ENCODE measurements at places on chromosomes 6 and 20. TPM values are rescaled to one million over a fixed set of nuclear protein-coding genes. Genes with fewer than 3 reads are reported as not detected.

DNA sequence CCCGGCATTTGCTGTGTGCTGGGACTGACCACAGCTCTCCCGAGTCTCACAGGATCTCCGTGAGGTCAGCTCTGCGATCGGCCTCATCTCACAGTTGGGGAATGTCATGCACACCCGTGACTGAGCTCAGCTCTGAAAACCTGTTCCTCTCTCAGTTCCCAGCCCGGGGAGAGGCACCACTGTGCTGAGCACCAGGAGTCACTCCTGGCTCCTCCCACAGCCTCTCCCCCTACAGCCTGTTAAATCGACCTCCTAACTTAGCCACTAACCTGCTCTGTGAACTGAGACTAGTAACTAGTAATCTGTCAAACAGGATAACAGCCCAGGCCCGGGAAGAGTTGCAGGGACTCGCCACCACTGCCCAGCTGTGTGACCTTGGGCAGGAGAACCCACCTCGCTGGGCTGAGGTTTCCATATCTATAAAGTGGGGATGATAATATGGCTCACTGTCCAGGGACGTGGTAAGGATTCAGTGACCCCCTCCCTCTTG, 20.1 kb upstream of the NOL4L start:
- DNase-seq, result no peak
- H3K36me3 ChIP-seq, result no peaks in the 10 kb centered on the region
- no peak overlapping the region for H3K27ac ChIP-seq
- H3K4me3 ChIP-seq, result no peak overlapping the region

TPBG gene
- 0.07 TPM for total RNA-seq

RBPJL gene
- total RNA-seq, result not detected

GRCh38 chr6:143952947-143953701, 54.9 kb downstream of the PLAGL1 start:
- H3K27me3 ChIP-seq, result no peaks in the 10 kb centered on the region
- no peak overlapping the region for H3K27ac ChIP-seq
- no peaks in the 10 kb centered on the region for H3K36me3 ChIP-seq
- H3K4me1 ChIP-seq, result no peaks in the 10 kb centered on the region

DNA sequence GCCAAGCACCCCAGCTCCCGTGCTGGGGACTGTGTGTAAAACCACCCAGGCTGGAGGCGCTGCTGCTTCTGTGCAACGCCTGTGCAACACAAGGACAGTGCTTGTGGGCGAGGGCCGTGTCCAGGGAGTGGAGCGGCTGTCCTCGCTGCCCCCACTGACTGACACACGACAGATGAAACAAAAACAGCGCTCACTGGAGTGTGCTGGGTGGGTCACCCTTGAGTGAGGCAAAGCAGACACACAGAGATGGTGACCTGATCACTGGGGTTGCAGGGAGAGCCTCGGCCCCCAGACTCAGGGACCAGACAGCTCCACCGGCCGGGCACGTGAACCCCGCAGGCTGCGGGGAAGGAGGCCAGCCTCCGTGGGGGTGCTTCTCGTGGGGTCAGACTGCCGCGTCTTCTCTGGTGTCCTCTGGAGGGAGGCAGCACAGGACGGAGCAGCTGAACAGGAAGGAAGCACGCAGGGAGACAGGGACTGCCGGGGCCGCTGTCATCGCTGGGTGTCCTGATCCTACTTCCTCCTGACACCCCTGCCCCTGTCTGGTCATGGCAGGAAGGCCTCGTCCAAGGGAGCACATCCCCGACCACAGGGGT, 75.9 kb upstream of the CST7 start:
- H3K27ac ChIP-seq, result no peak overlapping the region
- H3K4me1 ChIP-seq, result no peaks in the 10 kb centered on the region
- H3K27me3 ChIP-seq, result no peaks in the 10 kb centered on the region
- H3K36me3 ChIP-seq, result no peaks in the 10 kb centered on the region

DNA sequence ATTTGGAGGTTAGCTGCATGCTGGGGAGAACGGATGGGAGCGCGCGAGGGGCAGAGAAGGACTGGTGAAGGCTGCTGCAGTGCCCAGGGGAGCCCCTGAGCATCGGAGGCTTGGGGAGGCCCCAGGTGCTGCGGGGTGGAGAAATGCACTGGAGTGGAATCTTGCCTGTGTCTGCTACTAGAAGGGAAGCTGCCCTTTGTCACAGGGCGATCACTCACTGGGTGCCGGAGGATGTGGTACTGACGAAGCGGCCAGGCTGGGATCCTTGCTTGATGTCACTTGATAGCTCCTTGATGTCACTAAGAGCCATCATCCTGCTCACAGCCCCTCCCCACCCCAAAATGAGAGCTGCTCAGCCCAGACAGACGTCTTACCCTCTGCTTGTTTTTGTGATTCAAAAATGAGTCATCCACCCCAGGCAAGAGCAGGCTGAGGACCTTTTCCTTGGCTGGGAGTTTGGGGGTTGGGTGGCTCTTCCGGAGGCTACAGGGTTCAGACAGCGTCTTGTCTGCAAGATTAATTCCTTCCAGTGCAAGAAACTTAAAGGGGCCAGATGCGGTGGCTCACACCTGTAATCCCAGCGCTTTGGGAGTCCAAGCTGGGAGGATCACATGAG, 62.6 kb upstream of the PMEPA1 start:
- peaks cover 12% of the 10 kb centered on the region for H3K4me1 ChIP-seq
- peak; percentile 37 for DNase-seq
- H3K27ac ChIP-seq, result no peak overlapping the region
- H3K4me3 ChIP-seq, result no peak overlapping the region
- H3K27me3 ChIP-seq, result peaks cover 15% of the 10 kb centered on the region
- no peaks in the 10 kb centered on the region for H3K36me3 ChIP-seq

PRICKLE4 gene
- total RNA-seq, result 0.29 TPM

DNA sequence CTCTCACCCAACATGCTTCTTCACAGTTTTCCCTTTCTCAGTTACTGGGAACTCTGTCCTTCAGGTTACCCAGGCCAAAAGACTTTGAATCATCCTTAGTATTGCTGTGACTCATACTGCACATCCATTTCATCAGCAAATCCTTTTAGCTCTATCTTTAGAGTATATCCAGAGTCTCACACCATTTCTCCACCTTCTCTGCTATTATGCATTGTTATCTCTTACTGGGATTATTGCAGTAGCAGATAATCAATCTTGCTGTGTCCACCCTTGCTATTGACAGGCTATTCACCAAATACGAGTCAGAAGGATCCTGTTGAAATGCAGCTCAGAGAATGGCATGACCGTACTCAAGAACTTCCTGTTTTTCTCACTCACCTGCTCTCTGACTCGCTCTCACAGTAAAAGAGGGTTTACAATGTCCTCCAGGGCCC, 57.3 kb downstream of the BCKDHB start:
- no peak overlapping the region for H3K27ac ChIP-seq
- no peak overlapping the region for H3K4me3 ChIP-seq
- no peaks in the 10 kb centered on the region for H3K4me1 ChIP-seq
- H3K27me3 ChIP-seq, result no peaks in the 10 kb centered on the region
- peaks cover 4% of the 10 kb centered on the region for H3K36me3 ChIP-seq

DNA sequence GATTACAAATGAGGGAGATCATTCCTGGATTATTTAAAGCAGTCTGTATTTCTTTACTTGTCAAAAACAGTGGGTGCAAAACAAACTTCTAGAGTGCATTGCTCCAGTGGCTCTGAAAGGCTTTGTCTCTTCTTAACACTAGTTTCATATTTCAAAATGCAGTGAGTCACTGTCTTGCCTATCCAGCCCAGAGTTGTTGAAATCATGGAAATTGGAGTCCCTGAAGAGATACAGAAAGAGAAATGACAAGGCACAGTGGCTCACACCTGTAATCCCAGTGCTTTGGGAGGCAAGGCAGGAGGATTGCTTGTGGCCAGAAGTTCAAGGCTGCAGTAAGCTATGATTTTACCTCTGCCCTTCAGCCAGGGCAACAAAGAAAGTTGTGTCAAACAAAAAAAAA, 11.3 kb downstream of the SLC2A12 start:
- no peak overlapping the region for H3K27ac ChIP-seq
- no peak for DNase-seq
- peaks cover 8% of the 10 kb centered on the region for H3K27me3 ChIP-seq
- peaks cover 2% of the 10 kb centered on the region for H3K36me3 ChIP-seq
- H3K4me1 ChIP-seq, result peaks cover 11% of the 10 kb centered on the region

DNA sequence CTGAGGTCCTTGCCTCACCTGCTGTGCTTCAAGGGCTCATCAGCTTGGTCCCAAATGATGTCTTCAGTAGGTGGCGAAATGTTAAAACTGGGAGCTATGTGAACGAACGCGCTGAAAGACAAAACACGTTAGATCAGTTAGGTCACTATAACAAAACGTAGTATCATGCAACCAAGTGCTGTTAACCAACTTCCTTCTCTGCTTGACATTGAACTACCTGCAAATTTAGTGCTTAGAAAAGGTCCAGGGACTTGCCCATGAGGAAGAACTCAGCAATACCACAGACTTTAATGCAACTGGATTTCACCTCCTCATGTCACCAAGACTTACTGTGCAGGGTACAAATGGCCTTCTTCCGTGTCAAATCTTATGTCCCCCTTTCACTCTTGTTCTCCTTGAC, 24.8 kb downstream of the BACH2 start:
- peaks cover 83% of the 10 kb centered on the region for H3K4me1 ChIP-seq
- H3K36me3 ChIP-seq, result peaks cover 24% of the 10 kb centered on the region
- H3K27ac ChIP-seq, result peak overlapping the region; percentile 54
- H3K4me3 ChIP-seq, result peak overlapping the region; percentile 69

DNA sequence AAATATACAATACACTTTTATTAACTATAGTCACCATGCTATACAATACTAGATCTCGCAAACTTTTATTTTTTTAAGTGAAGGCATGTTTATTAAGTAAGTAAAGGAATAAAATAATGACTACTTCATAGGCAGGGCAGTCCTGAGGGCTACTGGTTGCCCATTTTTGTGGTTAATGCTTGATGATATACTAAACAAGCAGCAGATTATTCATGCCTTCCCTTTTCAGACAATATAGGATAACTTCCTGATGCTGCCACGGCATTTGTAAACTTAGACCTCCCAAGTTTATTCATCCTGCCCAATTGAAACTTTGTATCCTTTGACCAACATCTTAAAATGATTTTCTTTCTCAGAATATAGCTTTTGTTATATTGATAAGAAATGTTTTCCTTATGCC, 24.7 kb upstream of the HIVEP1 start:
- DNase-seq, result no peak
- no peaks in the 10 kb centered on the region for H3K27me3 ChIP-seq
- H3K36me3 ChIP-seq, result no peaks in the 10 kb centered on the region
- no peak overlapping the region for H3K4me3 ChIP-seq

DNA sequence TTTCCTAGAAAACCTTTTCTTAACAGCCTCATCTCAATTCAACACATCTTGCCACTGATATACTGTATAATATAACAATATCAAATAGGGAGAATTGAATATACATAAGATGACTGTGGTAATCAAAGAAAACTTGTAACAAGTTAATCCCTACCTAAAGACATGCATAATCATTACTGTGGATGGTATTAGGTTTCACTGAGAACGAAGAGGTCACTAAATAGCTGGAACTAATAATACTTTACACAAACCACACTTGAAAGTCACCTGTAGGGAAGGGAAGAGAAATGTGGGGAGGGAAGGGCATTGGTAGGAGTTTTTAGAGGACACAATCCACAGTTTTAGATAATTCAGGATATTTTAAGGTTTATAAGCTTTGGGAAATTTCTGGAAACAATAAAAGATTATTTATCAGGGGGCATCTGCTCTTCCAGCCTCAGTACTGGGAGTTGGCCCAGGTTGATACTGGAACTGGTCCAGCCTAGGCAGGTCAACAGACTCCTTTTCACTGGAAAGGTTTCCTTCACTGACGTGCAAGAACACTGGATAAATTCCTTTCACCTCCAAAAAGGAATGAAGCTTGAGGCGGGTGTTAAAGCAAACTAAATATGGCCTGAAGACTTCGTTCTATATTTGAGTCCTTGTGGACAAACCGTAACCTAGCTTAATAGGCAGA, 44.0 kb downstream of the MAP7 start:
- H3K4me1 ChIP-seq, result peaks cover 22% of the 10 kb centered on the region
- no peak overlapping the region for H3K27ac ChIP-seq
- no peaks in the 10 kb centered on the region for H3K27me3 ChIP-seq

DNA sequence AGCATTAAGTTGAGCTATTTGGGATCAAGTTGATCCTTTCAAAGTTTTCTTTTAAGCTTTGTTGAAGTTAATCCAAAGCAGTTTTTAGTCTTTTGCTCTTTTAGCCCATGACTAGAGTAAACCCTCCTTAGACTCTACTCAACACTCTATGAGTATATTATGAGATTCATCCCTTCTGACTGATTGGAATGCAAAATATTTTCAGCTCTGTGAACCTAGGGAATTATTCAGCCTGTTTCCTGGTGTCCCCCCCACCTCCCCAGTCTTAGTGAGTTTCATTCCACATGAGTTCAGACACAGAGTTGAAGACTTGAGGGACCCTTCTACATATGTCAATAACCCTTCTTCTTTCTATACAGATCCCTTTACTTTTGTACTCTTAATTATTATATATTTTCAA, 413.7 kb downstream of the RFPL4B start:
- no peak overlapping the region for H3K4me3 ChIP-seq
- H3K4me1 ChIP-seq, result no peaks in the 10 kb centered on the region

GPR6 gene
- total RNA-seq, result not detected

DNA sequence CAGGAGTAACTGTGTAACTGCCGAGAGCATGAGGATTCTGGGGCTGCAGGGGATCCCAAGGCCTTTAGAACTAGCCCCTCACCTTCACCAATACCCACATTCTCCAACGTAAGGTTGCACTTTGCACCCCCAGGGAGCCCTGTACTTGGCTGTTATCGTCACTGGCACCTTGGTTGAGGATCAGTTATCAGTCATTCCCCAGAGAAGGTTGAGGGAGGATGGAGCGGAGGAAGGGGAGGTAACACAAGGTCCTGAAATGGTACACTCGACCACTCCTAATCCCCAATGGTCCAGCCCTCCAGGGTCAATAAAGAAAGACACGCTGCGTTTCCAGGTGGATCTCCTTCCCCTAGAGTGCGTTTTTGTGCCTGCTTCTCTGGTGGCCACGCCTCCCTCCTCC, 1.1 kb upstream of the SPDEF start:
- DNase-seq, result no peak
- H3K27me3 ChIP-seq, result no peaks in the 10 kb centered on the region
- no peak overlapping the region for H3K27ac ChIP-seq
- H3K4me3 ChIP-seq, result no peak overlapping the region
- H3K4me1 ChIP-seq, result no peaks in the 10 kb centered on the region
- no peaks in the 10 kb centered on the region for H3K36me3 ChIP-seq

GRCh38 chr6:45991189-45991588, 24.5 kb downstream of the CLIC5 start:
- H3K27ac ChIP-seq, result no peak overlapping the region
- H3K4me1 ChIP-seq, result no peaks in the 10 kb centered on the region
- no peak for DNase-seq
- peaks cover 2% of the 10 kb centered on the region for H3K36me3 ChIP-seq
- no peak overlapping the region for H3K4me3 ChIP-seq
- no peaks in the 10 kb centered on the region for H3K27me3 ChIP-seq

ZC2HC1B gene
- total RNA-seq, result not detected

OR12D2 gene
- not detected for total RNA-seq

ADGRF5 gene
- total RNA-seq, result not detected

Measured in activated T-cell treated with anti-CD3 and anti-CD28 coated beads, Interleukin-2, amount 50 U/mL, for 72 hours (primary cell).